ENCODE measurements at places on chromosomes 2 and 18. TPM values are rescaled to one million over a fixed set of nuclear protein-coding genes. Genes with fewer than 3 reads are reported as not detected.
A peak's percentile ranks its signal among the peaks of the same experiment; 100 is the strongest.

B3GNT7 gene
- polyA plus RNA-seq: 2.6 TPM

RESP18 gene
- polyA plus RNA-seq: 1.4 TPM

DNA sequence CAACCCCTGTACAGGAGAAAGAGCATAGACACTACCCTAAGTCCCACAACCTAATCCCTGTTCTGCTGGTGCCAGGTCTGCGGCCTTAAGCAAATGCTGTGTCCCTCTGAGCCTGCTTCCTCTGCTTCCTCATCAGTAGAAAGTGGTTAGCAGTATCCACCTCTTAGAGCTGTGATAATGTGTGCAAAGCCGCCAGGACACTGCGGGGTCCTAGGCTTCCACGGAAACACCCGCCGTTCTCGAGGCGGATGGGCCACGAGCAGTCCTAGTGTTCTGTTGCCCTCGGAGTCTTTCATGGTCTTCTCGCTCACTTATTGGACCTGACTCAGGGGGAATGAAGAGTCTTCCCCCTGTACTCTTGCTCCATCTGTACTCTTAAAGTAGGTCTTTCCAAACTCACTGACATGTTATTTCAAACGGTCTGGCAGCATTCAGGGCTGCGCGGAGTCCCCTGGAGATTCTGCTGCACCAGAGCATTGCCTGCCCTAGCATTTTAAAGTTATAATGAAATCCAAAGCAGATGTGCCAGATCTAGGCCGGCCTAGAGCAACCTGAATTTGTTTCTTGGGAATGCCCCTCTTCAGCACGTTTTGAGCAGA is 107.2 kb upstream of the ZNF236 start:
- H3K27ac ChIP-seq: no peak overlapping the region
- H3K27me3 ChIP-seq: no peaks in the 10 kb centered on the region
- no peaks in the 10 kb centered on the region for H3K4me1 ChIP-seq
- DNase-seq: no peak

GRCh38 chr18:12121175-12122042 is 27.8 kb downstream of the ANKRD62 start:
- no peaks in the 10 kb centered on the region for H3K4me1 ChIP-seq
- no peak overlapping the region for H3K27ac ChIP-seq
- H3K27me3 ChIP-seq: no peaks in the 10 kb centered on the region

- no peak overlapping the region for H3K27ac ChIP-seq
- no peaks in the 10 kb centered on the region for H3K36me3 ChIP-seq
- no peaks in the 10 kb centered on the region for H3K27me3 ChIP-seq
Observed at GRCh38 chr2:121489911-121490583, 40.6 kb upstream of the RNU4ATAC start.

TOGARAM2 gene
- 5.2 TPM for polyA plus RNA-seq

C2orf80 gene
- polyA plus RNA-seq: not detected

IL1A gene
- 15.8 TPM for polyA plus RNA-seq

GRCh38 chr2:201349601-201350000 is 7.5 kb downstream of the FLACC1 start:
- H3K27ac ChIP-seq: no peak overlapping the region
- H3K4me3 ChIP-seq: no peak overlapping the region
- H3K27me3 ChIP-seq: no peaks in the 10 kb centered on the region
- H3K4me1 ChIP-seq: no peaks in the 10 kb centered on the region
- DNase-seq: no peak
- H3K36me3 ChIP-seq: no peaks in the 10 kb centered on the region

NOSTRIN gene
- polyA plus RNA-seq: 28.9 TPM

CHRNG gene
- polyA plus RNA-seq: 0.26 TPM

GRCh38 chr2:207662203-207662602 is 37.0 kb upstream of the METTL21A start:
- no peaks in the 10 kb centered on the region for H3K4me1 ChIP-seq
- H3K27ac ChIP-seq: no peak overlapping the region
- DNase-seq: no peak
- H3K4me3 ChIP-seq: no peak overlapping the region
- no peaks in the 10 kb centered on the region for H3K27me3 ChIP-seq

DNA sequence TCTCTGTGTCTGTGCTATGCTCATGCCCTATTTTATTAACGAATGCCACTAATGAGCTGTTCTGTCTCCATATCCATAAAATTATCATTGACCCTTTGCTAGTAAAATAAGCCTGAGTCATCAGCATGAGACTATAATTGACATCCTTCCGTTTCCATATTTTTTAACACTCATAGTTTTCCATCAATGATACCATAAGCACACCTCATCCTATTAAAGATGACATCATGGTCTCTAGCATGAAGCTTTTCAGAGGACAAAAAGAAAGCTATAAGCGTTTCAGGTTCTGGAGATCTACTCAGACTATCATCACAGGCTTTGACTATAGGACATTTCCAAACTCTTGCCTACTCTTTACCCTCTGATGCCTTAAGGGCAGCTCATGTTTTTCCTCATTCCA is 1.2 kb upstream of the DSC2 start:
- no peak overlapping the region for H3K4me3 ChIP-seq
- H3K4me1 ChIP-seq: peaks cover 4% of the 10 kb centered on the region
- no peak overlapping the region for H3K27ac ChIP-seq

DNA sequence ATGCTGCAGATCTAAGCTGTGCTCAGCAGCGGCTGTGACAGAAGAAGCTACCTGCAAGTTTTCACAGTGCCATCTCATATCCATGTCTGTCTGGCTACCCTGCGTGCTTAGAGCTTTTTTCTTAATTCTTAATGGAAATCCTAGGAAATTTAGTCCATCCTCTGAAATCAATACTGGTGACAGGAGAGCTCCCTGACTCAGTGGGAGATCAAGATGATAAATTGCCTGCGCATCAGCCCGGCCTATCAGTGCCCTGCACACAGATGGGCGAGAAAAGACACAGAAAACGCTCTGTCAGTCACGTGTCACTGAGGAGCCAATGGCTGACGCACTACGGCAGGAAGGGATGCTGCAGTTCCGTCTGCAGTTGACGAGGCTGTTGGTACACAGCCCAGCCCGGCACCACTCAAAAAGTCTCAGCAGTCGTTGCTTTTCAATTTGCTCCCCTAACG is 819.6 kb upstream of the FSHR start:
- no peaks in the 10 kb centered on the region for H3K36me3 ChIP-seq
- H3K4me1 ChIP-seq: no peaks in the 10 kb centered on the region
- H3K27ac ChIP-seq: no peak overlapping the region
- H3K4me3 ChIP-seq: peak overlapping the region; percentile 43
- peak; percentile 86 for DNase-seq

RNU2-63P gene
- not detected for polyA plus RNA-seq

- DNase-seq: no peak
- no peaks in the 10 kb centered on the region for H3K4me1 ChIP-seq
- H3K27me3 ChIP-seq: no peaks in the 10 kb centered on the region
- H3K27ac ChIP-seq: no peak overlapping the region
- H3K4me3 ChIP-seq: no peak overlapping the region
- H3K36me3 ChIP-seq: no peaks in the 10 kb centered on the region
Observed at GRCh38 chr2:152348388-152348787, 13.4 kb downstream of the FMNL2 start.

DNA sequence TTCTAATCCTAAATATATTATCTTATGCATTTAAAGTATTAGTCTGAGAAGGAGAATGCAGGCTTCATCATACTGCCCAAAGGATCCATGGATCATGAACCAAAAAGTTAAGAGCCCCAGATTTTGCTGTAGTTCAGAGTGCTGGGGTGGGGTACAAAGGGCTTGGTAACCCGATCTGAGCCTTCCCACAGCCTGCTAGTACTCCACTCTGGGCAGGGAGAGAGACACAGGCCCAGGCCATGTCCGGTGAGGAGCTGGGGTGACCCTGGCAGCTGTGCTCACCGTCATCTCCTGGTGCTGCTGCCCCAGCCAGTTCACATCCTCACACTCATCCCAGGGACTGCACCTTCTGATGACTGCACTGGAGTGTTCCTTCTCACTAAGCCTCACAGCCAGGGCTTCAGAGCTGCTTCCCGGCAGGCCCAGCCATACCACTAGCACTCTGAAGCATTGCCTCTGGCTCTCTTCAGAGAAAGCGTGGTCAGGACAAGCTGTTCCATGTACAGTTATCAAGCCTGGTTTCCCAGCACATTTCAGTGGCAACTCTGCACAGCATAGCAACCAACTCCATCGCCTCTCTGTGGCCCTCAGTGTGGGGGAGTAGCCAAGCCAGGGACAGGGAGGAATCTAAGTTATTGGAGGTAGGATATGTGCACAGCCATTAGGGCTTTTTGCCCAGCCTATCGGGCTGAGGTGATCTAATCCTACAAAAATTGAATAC is 189.0 kb upstream of the CTAGE1 start:
- no peak overlapping the region for H3K27ac ChIP-seq
- peaks cover 4% of the 10 kb centered on the region for H3K4me1 ChIP-seq
- no peaks in the 10 kb centered on the region for H3K27me3 ChIP-seq
- H3K4me3 ChIP-seq: no peak overlapping the region

DNA sequence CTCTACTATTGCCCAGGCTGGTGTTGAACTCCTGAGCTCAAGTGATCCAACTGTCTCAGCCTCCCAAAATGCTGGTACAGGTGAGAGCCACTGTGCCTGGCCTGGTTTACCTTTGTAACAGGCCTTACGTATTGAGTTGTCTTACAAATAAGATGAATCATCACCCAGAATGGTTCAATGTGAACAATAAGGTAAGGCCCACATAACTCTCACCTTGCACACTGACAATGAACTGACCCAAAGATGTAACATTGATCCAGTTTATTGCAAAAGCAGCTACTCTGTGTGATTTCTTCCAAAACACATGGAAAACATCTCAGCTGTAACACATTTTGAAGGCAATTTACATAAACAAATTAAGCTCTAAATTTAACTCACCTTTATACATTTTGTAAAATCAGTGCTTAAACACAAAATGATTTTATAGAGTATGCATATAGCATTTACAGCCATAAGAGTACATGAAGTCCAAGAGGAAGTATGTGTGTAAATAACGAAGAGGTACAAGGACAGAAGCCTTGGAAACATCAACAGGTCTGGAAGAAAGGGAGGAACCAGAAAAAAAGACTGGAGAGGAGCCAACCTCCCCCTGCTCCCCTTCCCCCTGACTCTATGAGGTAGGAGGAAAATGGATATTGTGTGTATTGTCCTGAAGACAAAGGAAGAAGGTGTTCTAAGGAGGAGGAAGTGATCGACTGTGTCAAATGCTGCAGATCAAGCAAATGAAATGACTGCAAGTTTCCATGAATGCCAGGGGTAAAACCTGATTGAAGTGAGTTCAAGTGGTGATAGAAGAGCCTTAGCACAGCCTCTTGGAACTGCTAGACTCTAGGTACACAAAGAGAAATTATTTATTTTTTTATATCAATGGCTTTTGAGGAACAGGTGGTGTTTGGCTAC is 5.6 kb upstream of the WDFY1 start:
- peaks cover 6% of the 10 kb centered on the region for H3K4me1 ChIP-seq
- no peaks in the 10 kb centered on the region for H3K27me3 ChIP-seq
- no peaks in the 10 kb centered on the region for H3K36me3 ChIP-seq
- no peak for DNase-seq

GRCh38 chr2:28592481-28592880 is 96.6 kb downstream of the PLB1 start:
- peaks cover 6% of the 10 kb centered on the region for H3K4me1 ChIP-seq
- no peak overlapping the region for H3K27ac ChIP-seq
- H3K27me3 ChIP-seq: no peaks in the 10 kb centered on the region

GRHL1 gene
- polyA plus RNA-seq: 4.6 TPM

GRCh38 chr2:100606726-100607343 is 44.0 kb downstream of the PDCL3 start:
- H3K27ac ChIP-seq: no peak overlapping the region
- H3K4me1 ChIP-seq: no peaks in the 10 kb centered on the region
- H3K4me3 ChIP-seq: peak overlapping the region; percentile 8
- no peaks in the 10 kb centered on the region for H3K36me3 ChIP-seq
- no peaks in the 10 kb centered on the region for H3K27me3 ChIP-seq

DNA sequence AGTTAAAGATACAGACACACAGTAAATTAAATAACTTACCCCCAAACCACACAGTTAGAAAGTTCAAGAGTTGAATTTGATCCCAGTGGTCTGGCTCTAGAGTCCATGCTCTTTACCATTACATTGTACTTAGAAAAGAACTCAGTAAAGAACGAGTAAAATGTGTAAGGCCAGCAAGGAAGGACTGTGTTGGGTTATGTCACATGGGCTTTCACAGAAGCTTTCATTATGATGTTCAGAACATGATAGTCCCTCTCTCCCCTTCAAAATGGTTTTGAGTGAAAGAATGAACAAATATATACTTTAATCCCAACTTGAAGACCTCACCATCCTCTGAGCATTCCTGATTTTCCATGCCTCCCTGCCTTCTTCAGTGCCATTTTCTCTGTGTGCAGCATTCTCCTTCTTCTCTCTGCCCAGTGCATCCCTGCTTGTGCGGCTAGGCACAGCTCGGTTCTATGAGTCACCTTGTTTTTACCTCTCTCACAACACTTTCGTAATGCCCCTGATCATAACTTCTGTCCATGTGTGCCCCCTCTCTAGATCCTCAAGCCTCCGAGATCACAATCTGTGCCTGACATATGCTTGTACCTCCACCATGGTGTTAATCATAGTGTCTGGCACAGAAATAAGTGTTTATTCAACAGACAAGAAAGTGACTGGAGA is 22.0 kb downstream of the RASGRP3 start:
- no peak for DNase-seq
- H3K4me1 ChIP-seq: no peaks in the 10 kb centered on the region
- no peak overlapping the region for H3K4me3 ChIP-seq
- no peaks in the 10 kb centered on the region for H3K27me3 ChIP-seq

DNA sequence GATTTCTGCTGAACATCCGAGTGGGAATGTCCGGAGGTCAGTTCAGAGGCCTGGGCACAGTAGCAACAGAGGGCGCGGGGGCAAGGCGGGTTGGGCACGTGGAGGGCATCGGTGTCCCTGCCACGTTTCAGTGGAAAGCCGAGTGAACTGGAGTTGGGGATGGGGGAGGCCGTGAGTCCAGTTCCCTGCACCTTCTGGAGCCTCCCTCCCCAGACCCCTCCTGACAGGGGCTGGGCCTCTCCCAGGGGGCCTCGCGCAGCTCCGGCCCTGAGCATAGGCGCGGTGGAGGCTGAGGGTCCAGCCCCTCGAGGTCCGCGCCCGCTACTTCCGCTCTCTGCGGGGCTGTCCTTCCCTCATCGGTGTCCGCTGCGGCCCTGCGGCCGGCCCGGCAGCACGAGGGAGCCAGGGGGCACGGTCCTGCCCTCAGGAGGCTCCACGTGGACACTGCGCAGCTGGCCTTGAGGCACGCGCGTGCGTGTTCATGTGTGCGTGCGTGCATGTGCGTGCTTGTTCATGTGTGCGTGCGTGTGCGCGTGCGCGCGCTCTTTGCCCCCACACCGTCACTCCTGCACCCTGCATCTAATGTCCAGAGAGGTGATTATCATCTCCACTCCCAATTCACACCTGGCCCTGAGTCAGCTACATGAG is 50.2 kb downstream of the PLEKHB2 start:
- H3K27ac ChIP-seq: no peak overlapping the region
- no peaks in the 10 kb centered on the region for H3K36me3 ChIP-seq
- H3K27me3 ChIP-seq: no peaks in the 10 kb centered on the region
- H3K4me3 ChIP-seq: peak overlapping the region; percentile 29
- peaks cover 5% of the 10 kb centered on the region for H3K4me1 ChIP-seq

C18orf63 gene
- polyA plus RNA-seq: 13.7 TPM
